ENCODE measurements at places on chromosomes 4 and X.

- DNase-seq: no peak
These were observed 123.5 kb downstream of the BCOR start for GRCh38 chrX:39974270-39974669.

GRCh38 chr4:3122081-3122563 is 47.6 kb downstream of the HTT start:
- no peak for DNase-seq

DNA sequence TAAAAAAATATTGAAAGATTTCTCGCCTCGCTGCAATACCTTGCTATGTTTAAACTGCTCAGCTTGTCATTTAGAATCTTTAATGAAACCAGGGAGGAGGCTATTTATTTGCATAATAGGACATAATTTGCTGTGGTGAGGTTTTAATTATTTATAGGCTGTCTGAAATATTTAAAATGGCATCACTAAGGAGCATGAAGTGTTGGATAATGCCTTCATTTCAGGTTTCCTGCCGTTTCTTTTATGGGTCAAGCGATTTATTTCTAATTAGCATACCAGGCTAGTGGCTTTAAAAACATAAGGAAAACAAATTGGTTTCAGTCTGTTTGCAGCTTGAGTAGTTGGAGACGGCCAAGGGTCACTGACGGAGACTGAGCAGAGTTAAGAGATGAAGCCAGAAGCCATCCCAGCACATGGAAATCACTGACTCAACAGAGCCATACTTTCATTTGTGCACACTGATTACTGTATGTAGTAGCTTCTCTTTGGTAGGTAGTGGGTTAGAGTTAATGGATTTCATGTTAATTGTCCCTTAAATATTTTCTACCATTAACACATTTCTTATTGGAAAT is 1962.4 kb upstream of the TENM3 start:
- no peak for DNase-seq

- peak; percentile 10 for DNase-seq
These were observed 288.3 kb downstream of the CHIC1 start for GRCh38 chrX:73851014-73852009.

- no peak for DNase-seq
These were observed 12.5 kb upstream of the IRAK1 start for GRCh38 chrX:154032160-154032559.

DNA sequence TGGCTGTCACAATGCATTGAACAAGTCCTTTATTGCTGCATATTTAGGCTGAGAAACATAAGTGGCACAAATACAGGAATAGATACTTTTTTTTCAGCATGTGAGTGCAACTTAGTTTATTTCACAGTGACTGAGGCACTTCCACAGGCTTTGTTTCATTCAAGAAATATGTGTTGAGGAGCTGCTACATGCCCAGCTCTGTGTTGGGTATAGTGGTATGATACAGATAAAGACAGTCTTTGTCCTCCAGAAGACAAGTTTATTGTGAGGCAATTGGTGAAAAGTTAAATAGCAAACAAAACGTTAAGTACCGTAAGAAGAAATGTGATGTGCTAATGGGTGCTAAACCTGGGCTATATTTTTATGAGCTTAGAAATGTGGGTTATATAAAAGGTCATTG is 186.4 kb downstream of the SPRY1 start:
- DNase-seq: no peak

- DNase-seq: no peak
These were observed 235.3 kb upstream of the SFRP2 start for GRCh38 chr4:154024097-154024694.

DNA sequence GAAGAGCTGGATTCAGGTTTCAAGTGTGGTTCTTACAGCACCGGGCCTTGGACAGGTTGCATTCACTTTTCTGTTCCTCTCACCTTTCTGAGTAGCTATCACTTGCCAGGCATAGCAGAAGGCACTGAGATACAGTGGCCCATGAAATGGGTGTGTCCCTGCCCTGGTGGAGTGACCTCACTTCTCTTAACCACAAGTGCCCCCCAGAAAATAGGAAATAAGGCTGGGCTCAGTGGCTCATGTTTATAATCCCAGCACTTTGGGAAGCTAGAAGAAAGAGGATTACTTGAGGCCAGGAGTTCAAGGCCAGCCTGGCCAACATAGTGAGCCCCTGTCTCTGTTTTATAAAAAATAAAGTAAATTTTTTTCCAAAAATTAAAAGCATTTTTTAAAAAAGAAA is 101.7 kb upstream of the KIT start:
- no peak for DNase-seq

DNA sequence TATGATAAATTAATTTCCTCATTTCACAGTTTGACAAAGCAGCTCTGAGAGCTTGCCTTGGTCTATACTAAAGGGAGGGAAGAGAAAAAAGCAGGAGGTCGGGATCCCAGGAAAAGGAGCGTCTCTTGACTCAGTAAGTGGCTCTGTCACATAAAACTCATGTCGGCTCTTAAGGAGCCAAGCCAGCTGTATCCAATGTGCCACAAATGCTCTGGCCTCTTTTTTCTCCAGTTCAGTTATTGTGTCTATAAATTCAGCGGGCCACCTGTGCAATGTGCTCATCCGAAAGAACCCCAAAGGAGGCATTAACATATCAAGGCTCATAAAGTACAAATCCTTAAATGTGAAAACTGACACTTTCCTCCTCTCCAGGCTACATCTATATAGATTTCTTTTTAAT is 337.7 kb upstream of the FAM241A start:
- DNase-seq: no peak

GRCh38 chr4:8274765-8275547 is 5.4 kb downstream of the HTRA3 start:
- DNase-seq: no peak

- no peak for DNase-seq
These were observed 74.7 kb downstream of the HOPX start for GRCh38 chr4:56606385-56606784.

- no peak for DNase-seq
These were observed 65.2 kb downstream of the MTHFD2L start for GRCh38 chr4:74223098-74223497.

GRCh38 chr4:33512397-33512796 is 2731.9 kb downstream of the ARAP2 start:
- DNase-seq: no peak

GRCh38 chr4:171721937-171722336 is 91.3 kb upstream of the GALNTL6 start:
- DNase-seq: no peak

- DNase-seq: no peak
These were observed 792 bp downstream of the ADRA2C start for GRCh38 chr4:3766785-3767569.

- no peak for DNase-seq
These were observed 260.7 kb upstream of the SFRP2 start for GRCh38 chr4:154049457-154050181.

GRCh38 chr4:180808862-180809261 is 1434.3 kb upstream of the TENM3 start:
- DNase-seq: no peak

- no peak for DNase-seq
These were observed 330.9 kb downstream of the BCOR start for GRCh38 chrX:39766855-39767254.

DNA sequence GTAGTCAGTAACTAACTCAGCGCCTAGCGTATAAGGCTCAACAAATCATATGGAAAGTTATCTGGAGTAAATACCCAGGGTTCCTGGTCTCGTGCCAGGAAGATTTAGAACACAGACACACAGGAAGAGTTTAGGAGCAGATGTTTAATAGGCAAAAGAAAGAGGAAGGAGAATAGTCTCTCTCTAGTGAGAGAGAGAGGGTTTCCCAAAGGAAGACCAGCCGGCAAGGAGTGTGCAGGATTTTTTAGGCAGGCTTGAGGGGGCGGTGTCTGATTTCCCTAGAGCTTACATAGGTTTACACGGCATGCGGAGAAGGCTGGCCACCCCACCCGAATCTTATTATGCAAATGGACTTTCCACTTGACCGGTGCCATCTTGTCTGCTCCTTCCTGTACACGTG is 284.0 kb upstream of the FRG1 start:
- no peak for DNase-seq

- no peak for DNase-seq
These were observed 22.0 kb downstream of the ARHGAP24 start for GRCh38 chr4:85496933-85497332.

- no peak for DNase-seq
These were observed 12.7 kb upstream of the CD38 start for GRCh38 chr4:15765391-15765790.

DNA sequence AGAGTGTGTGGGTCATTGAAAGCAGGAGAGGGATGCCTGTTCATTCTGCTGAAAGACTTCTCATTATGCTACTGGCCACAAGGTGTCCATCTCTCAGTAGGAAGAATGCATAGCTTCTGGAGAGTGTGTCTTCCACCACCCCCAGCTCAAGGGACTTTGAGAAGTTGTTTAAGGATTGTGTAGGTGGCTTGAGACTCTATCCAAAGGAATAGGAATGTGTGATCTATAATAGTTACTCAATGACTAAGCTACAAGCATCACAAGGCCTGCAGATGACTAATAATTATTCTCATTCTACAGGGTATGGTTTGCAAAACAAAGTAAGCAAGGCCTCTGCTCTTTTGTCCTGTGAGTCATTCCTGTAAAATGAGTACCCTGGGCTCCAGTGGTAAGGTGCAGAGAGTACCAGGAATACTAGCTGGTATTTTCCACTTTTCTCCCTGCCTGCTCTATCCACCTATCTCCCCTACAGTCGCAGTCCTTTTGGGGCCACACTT is 279.8 kb upstream of the BOD1L1 start:
- DNase-seq: no peak

- no peak for DNase-seq
These were observed 95.1 kb downstream of the CDS1 start for GRCh38 chr4:84677995-84678394.

- peak; percentile 57 for DNase-seq
These were observed 5.3 kb downstream of the MPC1L start for GRCh38 chrX:40628506-40628905.

DNA sequence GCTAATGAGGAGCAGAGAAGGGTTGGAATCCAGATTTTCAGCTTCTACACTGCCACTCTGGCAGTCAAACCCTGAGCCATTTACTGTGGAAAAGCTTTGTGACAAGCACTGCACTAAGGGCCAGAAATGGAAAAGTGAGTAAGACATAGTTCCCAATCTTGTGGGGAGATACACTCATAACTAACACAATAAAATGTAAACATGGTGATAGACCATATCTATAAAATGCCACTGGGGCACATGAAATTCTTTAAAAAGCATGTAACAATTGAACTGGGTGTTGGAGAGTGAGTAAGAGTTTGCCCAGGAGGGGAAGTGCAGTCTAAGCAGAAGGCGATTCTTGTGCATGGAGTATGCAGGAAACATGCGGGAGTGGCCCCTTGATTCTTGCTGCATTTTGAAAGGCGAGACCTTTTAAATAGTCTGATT is 32.0 kb upstream of the ANXA5 start:
- no peak for DNase-seq

DNA sequence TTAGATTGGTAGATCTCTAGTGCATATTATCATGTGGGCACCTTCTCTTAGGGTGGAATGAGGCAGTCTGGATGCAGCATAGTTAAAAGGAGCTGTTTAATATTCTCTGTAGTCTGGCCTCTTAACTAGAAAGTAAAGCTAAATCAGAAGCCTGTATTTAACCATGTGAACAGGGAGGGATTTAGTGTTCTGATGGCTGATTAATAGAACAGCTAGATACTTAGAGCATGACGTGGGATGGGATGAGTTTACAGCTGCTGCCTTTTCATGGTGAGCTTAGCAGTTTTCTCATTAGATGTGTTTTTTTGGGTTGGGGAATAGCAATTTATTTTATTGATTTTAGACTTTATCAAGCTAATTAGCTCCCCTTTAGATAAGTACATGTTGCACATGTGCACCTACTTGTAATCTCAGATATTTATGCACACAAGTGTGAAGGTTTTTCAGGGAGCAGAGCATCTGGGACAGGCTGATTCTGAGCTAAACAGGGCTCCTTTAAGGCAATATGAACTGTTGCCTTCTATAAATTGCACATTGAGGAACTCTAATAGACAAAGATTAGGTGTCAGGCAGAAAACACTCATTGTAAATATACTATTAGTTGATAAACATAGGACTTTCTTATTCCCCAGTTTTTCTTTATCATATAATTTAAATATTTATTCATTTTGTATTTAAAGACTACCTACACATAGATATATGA is 34.1 kb downstream of the YIPF6 start:
- DNase-seq: no peak

DNA sequence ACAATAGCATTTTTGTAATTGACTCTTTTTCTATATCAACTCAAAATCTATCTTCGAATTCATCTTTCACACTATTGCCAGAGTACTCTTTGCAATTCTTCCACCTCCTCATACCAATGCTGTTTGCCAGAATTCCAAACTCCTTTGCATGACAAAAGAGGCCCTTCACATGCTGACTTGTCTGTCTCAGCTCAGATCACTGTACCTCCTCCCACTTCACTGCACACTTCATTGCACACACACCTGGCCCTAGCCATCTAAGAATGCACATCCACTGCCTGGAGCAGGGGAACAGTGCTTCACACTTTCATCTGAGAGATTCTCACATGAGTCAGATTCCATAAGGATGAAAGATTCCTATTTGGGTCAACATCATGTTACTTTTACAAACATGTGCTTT is 56.5 kb downstream of the PRDM5 start:
- DNase-seq: no peak

Data from AML-193 (cell line).